ENCODE measurements at places on chromosomes 7 and 10.

- no peak for DNase-seq
These were observed 91.4 kb upstream of the ZPBP start for GRCh38 chr7:50184271-50184990.

- no peak for DNase-seq
These were observed 137.8 kb upstream of the TNS3 start for GRCh38 chr7:47719675-47720074.

- DNase-seq = no peak
These were observed 235.1 kb upstream of the MEOX2 start for GRCh38 chr7:15921576-15921975.

DNA sequence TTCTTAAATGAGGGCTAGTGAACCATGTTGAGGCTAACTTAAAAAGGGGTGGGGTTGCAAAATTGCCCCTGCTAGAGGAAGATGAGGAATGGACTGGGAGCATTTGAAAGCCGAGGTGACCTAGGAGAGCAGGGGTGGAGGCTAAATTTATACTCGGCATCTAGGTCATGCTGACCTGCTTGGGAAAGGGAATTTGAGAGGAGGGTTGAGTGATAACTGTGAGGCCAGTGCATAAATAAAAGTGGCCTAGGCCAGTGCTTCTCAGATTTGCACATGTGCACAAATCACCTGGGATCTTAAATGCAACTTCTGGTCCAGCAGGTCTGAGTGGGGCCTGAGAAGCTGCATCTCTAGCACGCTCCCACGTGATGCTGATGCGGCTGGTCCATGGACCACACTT, 70.4 kb downstream of the CDK1 start:
- DNase-seq = no peak

GRCh38 chr7:90025771-90026170, 128.5 kb upstream of the STEAP1 start:
- no peak for DNase-seq

DNA sequence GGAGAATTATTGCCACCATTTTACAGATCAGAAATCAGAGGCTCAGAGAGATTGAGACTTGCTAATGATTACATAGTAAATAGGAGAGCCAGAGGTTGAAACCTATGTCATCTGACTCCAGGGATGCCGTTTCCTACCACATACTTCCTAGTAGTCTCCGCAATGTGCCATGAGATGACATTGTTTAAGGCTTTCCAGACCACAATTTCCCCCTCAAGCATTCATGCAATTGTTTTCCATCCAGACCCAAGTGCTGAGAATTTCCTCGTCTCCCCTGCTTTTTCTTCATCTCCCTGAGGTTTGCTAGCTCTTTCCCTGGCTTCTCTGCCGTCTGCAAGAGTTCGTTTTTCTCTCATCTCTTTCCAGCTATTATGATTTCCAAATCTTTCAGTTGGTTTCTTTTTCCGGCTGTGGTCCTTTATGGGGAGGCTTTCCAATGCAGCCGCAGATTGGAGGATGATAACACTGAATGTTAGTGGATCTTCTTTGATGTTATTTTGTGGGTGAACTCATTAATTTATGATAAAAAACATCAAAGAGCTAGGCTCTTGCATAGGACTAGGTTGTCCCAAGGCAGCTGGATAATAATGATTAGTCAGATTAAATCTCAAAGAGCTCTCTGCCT, 6.9 kb upstream of the GOLGA7B start:
- no peak for DNase-seq

DNA sequence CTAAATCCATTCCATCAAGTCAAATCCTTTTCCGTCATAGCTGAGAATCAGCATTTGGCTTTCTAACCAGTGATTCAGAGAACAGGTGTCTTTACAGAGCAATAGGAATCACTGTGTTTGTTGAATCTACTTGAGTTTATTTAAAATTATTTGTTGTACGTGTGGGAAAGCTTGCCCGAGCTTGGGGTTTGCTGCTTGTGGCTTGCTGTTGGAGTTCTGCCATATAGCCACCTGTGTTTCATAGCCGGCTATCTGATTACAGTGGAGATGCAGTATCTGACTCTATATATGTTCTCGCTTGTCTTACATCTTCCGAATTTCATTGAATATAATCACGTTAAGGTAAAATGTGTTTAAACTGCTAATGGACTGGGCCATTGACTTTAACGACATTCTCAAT, 274.3 kb upstream of the MKI67 start:
- no peak for DNase-seq

DNA sequence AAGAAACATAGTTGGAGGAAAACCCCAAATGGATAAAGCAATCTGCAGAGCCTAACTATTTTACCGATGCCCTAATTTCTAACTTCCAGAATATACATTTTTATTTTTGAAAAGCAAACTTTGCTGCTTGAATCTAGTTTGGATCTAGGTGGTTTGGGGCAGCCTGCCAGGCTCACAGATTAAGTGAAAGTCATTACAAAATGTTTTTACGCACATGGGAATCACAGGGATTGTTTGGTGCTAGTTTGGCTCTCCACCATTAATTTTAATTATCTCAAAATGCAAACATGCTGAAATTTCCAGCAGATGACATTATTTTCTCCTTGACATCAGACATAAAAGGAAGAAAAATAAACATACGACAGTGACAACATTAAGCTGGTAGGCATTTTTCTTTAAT, 166.7 kb upstream of the INHBA start:
- DNase-seq = no peak

DNA sequence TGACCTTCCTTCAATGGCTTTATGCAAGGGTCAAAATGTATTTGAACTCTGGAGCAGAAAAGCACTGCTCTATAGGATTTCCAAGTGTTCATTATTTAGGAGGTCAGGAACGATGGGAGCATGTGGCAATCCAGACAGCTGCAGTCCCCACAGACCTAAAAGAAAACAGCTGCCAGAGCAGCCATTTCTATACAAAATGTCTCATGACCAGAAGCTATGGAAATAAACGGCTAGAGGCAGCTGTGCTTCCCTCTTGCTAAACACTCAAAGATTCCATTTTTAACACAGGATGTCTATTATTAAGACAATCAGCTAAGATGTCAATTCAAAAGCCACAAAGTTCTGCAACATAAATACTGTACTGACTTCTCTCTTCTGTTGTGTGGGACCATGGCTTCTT, 879.1 kb upstream of the C7orf33 start:
- DNase-seq = no peak

DNA sequence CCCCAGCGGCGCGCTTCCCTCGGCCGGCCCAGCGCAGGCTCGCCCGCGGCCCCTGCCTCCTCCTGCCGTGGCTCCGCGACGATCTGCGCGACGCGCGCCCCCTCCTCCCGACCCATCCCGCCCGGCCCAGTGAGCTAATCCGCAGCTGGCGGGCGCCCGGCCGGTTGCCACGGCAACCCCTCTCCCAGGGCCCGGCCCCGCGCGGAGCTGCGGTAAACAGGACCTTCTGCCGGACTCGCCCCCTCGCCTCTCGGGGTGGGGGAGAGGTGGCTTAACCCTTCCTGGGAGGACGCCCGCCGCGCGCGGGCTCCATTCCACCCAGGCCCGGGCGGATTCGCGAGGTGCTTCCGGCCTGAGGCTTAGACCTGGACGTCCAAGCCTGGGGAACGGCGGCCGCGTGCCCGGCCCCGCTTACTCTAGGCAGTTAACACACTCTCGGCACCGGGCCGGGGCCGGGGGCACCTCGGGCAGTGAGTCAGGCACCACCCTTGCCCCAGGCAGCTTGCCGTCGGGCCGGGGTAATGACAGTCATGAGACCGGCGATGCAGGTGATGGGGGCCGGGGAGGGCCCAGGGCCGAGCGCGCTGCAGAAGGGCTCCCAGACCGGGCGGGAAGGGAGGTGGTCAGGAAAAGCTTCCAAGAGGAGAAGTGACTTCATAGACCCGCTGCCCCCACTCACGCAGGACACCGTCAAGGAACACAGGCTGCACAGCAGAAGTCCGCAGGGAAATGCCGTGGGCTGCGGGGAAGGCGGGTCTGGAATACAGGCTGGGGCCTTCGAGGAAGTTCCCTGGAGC, at the start of gene DENND2A:
Gene DENND2A (minus strand): TSS at position 87 of the 797 bp plus-strand sequence. CDS start 38,416 bp downstream, outside the sequence.
- DNase-seq = no peak

GRCh38 chr7:8433477-8434289, at the start of gene NXPH1:
Gene NXPH1 (plus strand): TSS chr7:8433609.
- DNase-seq = no peak

GRCh38 chr10:132788180-132788830, 2.4 kb upstream of the NKX6-2 start:
- DNase-seq = no peak

- no peak for DNase-seq
These were observed 84.4 kb downstream of the EBF3 start for GRCh38 chr10:129879655-129880054.

- DNase-seq = no peak
These were observed 127.1 kb downstream of the CDK14 start for GRCh38 chr7:90723233-90723632.

DNA sequence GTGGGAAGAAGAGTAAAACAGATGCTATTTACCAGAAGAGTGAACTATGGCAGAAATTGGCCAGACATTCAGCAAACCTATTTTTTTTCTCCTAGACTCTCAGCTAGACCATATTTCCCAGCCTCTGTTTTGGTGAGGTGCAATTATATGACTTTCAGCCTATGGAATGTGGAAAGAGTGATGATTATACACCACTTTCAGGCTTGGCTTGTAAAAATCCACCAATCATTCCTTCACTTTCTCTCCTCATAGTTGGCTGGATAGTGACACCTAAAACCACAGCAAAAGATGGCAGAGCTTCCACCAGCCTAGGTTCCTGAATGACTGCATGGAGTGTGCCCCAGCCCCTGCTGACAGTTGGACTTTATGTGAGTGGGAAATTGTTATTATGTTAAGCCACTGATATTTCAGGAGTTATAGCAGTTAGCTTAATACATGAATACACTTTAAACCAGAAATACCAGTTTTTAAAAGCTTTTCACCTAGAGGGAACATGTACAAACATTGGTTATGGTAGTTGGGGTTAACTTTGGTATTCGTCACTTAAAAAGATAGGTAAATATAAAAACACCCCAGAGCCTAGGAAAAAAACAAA, 19.1 kb upstream of the TNKS2 start:
- no peak for DNase-seq

DNA sequence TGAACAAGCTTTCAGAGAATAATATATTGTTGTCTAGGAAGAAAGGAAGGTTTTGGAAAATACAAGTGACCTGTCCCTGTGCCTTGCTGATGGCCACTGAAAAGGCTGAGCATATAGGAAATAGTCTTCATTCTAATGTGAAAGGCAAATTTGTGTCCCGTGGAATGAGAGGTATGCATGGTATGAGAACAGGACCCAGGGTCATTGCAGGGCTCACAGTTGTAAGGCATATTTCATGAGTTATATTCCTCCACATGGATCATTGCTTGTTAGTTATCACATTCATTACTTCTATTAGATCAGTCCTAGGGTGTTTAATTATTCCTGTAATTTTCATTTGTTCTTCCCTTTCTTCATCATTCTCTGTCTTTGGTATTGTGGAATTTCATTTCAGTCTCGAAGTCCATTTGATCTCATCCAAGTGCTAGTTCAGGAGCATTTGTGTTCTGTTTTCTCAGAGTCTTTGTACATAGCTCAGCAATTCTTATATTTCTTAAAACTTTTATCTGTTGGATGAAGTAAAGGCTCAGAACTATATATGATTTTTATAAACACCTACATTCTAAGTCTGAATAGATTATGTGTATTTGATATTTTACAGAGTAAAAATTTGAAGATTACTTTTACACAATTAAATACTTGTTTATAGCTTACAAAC, 39.4 kb upstream of the ARHGAP21 start:
- DNase-seq = no peak

- DNase-seq = no peak
These were observed 11.3 kb downstream of the TSPAN14 start for GRCh38 chr10:80465451-80465835.

DNA sequence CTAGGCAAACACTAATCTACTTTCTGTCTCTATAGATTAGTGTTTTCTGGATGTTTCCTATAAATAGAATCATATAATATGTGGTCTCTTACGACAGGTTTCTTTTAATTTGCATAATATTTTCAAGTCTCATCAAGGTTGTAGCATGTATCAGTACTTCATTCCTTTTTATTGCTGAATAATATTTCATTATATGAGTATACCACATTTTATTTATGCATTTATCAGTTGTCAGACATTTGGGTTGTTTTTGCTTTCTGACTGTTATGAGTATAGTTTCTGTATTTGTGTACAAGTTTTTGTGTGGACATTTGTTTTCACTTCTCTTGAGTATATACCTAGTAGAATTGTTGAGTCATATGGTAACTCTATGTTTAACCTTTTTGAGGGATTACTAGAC, 48.2 kb downstream of the SHOC2 start:
- no peak for DNase-seq

DNA sequence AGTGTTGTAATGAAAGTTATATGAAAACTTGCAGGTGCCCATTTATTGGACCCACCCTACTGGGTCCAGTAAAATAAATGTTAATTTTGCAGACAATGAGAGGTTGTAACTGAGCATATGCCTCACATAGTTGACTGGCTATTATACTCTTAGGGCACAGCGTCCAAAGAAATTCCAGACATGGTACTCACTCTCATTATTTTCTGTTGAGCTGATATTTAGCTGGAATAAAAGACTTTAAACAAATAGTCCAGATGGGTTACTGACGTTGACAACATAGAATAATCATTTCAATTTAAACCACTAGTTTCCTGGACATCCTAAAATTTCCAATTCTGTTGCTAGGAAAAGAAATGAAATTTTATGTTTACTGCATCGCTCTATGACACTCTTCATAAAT, 174.5 kb downstream of the ZNF365 start:
- DNase-seq = no peak

DNA sequence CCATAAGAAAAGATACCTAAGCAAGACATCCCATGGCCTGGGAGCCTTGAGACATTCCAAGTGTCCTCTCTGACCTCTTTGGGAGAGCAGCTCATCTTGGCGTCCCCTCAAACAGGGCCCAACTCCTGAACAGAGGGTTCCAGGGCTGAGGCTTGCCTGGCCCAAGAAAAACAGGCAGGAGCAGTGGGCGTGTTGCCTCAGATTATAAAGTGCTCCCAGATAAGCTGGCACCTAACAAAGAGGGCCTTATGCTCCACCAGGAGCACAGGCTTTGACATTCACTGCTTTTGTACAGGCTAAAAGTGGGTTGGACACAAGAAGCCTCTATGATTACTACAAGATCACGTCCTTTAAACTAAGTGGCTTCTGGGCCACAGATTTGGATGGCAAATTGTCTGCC, 193.1 kb downstream of the FGFR2 start:
- no peak for DNase-seq

DNA sequence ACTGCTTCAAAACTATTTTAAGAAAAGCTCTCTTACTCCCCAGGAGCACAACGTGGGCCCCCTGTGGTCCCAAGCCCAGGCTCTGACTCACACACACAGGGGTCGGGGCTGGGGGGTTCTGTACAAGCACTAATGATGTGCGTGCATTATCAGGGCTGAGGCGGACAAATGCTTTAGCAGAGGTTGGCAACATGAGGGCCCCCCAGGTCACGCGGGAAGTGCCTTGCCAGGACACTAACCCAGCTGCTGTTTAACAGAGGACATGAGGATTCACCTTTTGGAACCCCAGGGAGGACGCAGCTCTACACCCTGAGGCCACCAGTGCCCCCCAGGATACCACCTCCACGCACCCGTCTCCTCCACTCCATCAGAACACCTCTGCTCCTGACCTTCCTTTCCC, 342.8 kb downstream of the DNAJB6 start:
- no peak for DNase-seq
